ENCODE measurements at places on chromosomes 4 and X. TPM values are rescaled to one million over a fixed set of nuclear protein-coding genes. Genes with fewer than 3 reads are reported as not detected.

DNA sequence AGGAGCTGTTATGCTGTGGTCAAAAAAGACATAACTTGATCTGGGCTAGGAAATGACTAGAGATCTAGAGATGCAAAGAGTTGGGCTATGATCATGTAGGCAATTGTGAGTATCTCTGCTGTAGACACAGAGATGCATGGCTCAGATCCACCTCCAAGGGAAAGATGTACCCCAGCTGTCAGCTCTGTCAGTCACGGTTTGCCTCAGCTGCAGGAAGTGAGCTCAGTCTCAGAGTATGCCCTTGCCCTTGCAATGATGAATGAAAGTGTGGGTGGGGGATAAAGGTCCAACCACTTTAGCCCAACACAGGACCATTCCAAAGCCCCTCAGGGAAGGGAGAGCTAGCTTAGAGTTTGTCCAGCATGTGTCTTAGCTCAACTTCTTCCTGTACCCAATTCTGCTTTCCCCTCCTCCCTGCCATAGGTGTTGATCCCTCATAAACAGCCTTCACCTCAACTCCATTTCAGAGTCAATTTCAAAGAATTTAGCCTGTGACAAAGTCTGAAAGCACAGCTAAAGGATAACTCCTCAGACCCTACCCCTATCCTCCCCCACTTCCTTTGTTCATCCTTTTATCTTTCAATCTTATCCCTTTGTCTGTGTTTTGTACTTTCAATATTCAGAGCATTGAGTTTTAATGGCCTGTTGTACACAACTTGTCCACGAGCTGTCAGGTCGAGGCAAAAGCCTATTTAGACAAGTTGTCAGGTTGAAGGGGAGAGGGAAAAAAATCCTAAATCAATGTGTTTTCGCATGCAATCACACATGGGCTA is 90.6 kb downstream of the MID1IP1 start:
- DNase-seq: no peak

GRCh38 chr4:182492423-182492822 is 249.2 kb downstream of the TENM3 start:
- DNase-seq: no peak

GRCh38 chr4:89538886-89539285 is 231.3 kb upstream of the GPRIN3 start:
- no peak for DNase-seq

The CDS1 gene
- polyA plus RNA-seq: 6.9 TPM

- no peak for DNase-seq
Measured at GRCh38 chr4:123399627-123400358, 3.2 kb downstream of the SPRY1 start.

The SEC24D gene
- 27.0 TPM for polyA plus RNA-seq

- no peak for DNase-seq
Measured at GRCh38 chr4:5374592-5374991, 323.3 kb downstream of the STK32B start.

- no peak for DNase-seq
Measured at GRCh38 chr4:182918791-182919302, 1.7 kb upstream of the DCTD start.

DNA sequence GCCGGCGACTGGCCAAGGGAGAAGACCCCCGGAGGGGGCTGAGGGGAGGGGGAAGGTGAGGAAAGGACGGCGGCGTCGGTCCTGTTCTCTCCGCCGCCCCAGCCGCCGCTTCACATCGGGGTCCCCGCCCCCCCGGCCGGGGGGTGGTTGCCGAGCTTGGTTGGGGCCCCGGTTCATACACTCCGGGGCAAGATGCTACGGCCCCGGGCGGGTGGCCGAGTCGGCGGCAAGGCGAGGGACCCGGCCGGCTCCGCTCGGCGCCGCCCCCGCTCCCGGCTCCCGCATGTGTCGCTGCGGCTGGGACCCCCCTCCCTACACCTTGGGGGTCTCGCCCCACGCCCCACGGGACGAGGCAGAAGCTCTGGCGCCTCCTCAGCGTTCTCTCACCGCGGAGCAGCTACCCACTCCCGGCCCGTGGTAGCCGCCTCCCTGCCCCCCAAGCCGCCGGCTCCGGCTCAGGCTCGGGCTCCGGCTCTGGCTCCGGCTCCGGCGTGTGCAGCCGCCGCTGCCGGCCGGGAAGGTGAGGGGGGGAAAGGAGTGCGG is 461 bp downstream of the FBXW7 start:
- peak; percentile 67 for DNase-seq

DNA sequence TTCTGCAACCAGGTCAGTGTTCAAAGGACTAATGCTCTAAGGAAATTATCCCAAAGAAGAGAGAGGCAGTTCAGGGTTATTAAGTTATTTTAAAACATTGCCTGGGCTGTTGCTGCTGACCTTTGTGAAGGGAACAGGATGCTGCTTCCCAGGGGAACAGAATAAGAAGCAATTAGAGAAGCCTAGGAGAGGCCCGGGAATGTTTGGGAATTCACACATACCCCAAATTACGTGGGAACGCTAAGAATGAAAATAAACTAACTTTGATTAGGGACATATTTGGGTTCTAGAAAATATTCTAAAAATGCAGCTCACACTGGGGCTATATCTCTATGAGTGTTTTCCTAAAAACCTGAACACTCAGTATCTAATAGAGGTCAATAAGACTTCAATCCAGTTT is 243.1 kb upstream of the FTHL17 start:
- DNase-seq: no peak

The PAGE5 gene
- polyA plus RNA-seq: not detected

GRCh38 chr4:164770010-164770724 is 16.2 kb downstream of the SMIM31 start:
- DNase-seq: no peak

DNA sequence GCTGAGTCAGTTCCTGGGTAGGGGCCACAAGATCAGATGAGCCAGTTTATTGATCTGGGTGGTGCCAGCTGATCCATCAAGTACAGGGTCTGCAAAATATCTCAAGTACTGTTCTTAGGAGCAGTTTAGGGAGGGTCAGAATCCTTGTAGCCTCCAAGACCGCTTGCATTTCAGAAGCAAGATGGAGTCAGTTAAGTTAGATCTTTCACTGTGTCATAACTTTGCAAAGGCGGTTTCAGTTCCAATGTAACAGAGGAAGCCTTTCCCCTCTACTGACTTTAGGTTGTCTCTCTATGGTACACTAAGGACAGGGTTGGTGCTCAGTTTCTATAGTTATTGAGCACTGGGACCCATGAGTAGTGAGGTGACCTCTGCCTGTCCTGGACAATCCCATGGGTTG is 127.3 kb upstream of the WDR1 start:
- DNase-seq: no peak

GRCh38 chrX:323721-324628 is 5.4 kb upstream of the GTPBP6 start:
- peak; percentile 57 for DNase-seq

- DNase-seq: no peak
Measured at GRCh38 chrX:23066588-23067281, 67.0 kb downstream of the DDX53 start.

- no peak for DNase-seq
Measured at GRCh38 chr4:16909281-16909680, 10.8 kb upstream of the LDB2 start.

DNA sequence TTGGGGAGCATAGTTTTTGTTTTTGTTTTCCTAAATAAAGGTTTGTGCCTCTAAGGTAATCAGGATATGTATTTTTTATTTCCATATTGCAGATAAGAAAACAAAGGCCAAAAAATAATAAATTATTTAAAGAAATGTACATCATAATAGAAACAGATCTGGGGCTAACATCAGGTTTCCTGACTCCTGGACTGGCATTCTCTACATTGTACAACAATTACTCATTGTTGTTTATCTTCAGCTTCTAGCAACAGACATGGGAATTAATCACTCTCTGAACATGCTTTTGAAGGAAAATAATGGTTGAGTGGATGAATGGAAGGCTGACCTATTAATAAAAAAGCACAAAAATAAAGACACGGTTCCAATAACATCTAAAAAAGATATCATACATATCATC is 146.2 kb downstream of the KCNIP4 start:
- no peak for DNase-seq

DNA sequence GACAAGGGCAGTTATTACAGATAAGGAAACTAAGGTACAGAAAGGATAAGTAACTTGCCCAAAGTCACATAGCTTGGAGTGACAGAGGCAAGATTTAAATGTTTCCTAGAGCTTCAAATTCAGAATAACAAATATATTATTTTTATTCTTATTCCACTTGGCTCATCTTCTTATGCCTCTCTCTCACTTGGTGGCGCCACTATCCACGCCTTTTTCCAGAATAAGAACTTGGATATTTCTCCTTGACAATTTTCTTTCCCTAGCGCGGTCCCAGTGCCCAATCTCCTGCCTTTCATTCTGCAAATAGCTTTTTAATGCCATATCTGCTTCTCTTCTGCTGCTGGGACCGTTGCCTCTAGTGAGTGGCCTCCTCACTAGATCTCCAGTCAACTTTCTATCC is 78.5 kb downstream of the MSN start:
- DNase-seq: no peak

The FAM149A gene
- 2.8 TPM for polyA plus RNA-seq

GRCh38 chr4:185863946-185864345 is 52.0 kb upstream of the SORBS2 start:
- no peak for DNase-seq

The ADGRL3 gene
- 0.99 TPM for polyA plus RNA-seq

GRCh38 chrX:82816562-82816961 is 691.5 kb upstream of the POU3F4 start:
- no peak for DNase-seq

GRCh38 chr4:174764105-174764729 is 64.8 kb downstream of the GLRA3 start:
- DNase-seq: no peak

- no peak for DNase-seq
Measured at GRCh38 chrX:46366381-46367207, 178.6 kb downstream of the ZNF674 start.

DNA sequence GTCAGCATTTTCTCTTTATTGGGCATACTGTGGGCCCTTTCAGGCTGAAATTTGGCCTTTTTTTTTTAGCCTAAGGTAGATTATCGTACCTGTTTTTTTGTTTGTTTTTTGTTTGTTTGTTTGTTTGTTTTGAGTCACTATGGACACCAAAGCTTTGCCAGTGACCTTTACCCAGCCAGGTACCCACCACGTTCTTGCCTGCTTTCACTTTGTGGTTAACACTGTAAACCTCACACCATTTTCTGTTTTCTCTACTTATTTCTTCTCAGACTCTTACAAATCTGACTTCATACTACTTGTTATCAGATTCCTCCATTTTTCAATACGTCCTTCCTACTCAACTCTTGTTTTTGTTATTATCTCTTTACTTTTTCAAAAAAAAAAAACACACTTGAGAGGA is 81.5 kb downstream of the ZNF674 start:
- no peak for DNase-seq

DNA sequence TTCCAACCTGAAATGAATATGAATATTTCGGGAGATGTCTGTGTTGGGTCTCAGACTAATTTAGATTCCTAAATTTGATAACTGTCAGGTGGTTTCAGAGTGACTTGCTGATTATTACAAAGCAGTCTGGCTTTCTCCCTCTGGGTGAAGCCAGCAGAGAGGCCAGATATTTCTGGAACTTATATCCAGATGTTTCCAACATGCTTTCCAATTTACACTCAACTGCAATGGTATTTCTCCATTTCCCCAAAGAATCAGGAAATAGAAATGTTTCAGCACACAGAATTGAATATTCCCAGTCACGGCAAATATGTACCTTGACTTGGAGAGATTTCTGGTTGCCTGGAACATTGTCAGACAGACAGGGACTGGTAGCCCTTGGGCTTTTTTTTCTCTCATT is 48.5 kb upstream of the EGFL6 start:
- no peak for DNase-seq

- DNase-seq: no peak
Measured at GRCh38 chr4:24887881-24888430, 24.9 kb downstream of the CCDC149 start.

DNA sequence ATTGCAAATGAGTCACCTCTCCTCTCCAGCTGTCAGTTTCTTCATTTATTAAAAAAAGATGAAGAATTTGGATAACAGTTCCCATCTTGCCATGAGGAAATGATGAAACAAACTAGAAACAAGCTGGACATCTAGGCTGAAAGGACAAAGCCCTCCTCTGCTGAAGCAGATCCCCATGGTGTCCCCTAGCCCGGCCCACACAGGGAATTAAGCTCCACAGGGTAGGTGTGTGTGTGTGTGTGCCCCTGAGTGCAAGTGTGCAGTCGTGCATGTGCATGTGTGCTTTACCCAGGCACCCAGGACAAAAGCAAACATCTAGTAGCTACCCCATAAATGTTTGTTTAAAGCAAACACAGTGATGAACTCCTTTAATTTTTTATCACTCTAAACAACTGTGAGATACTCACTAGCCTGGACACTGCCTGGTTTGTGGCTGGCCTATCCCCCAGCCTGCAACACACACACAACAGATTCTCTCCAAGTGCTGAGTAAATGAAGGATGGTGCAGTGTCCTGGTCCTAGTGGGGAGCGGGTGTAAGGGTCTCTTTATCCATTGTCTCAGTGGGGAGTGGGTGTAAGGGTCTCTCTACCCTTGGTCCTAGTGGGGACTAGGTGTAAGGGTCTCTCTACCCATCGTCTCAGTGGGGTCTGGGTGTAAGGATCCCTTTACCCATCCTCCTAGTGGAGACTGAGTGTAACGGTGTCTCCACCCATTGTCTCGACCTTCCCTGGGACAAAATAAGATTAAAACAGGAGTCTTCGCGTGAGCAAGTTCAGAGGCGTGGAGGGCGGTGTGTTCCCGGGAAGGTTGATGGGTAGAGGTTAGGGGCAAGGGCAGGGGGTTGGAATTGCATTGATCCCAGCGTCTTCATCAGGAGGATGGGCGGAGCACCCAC is 688 bp upstream of the EVC start:
- DNase-seq: no peak

GRCh38 chr4:68342134-68342533 is 7.8 kb downstream of the YTHDC1 start:
- no peak for DNase-seq

DNA sequence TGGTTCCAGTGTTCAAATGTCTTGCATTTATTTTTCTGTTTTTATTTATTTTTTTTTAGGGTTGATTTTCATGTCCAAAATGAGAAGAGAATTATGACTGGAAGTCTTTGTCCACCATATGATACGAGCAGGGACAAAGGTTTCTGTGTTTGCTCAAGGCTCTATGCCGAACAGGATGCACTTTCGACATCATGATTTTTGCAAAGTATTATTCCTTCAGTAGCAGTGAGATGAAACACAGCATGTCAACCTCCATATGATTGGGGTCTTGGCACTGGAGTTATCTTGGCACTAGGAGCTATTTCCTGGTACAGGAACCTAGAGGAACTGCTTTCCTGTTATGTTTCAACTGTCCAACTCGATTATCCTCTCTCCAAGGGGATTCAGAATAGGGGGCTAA is 72.6 kb downstream of the UCHL1 start:
- no peak for DNase-seq

DNA sequence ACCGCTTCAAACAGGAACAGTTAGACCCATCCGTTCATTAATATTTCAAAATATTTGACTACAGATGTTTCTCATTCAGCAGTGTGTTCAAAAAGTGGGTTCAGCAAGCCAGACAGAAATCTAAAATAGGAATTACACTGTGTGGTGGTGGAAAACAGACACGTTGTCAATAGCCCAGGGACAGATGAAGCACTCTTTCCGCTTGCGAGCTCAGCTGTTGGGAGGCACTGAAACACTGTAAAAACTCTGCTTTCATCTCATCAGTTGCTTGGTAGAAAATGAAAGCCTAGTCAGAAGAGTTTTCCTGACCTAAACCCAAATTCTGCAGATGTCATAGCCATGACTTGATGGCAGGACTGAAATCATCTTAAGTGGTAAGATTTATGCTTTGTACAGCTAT is 38.5 kb downstream of the LRP2BP start:
- DNase-seq: no peak

The MAML3 gene
- polyA plus RNA-seq: 3.5 TPM

Measured in sigmoid colon (tissue), 7 donors.